Activated naive CD8-positive, alpha-beta T cell treated with anti-CD3 and anti-CD28 coated beads, Interleukin-2, amount 50 U/mL, for 16 hours (primary cell): ENCODE measurements at places on chromosomes 5 and 9.
A peak's percentile ranks its signal among the peaks of the same experiment; 100 is the strongest.

DNA sequence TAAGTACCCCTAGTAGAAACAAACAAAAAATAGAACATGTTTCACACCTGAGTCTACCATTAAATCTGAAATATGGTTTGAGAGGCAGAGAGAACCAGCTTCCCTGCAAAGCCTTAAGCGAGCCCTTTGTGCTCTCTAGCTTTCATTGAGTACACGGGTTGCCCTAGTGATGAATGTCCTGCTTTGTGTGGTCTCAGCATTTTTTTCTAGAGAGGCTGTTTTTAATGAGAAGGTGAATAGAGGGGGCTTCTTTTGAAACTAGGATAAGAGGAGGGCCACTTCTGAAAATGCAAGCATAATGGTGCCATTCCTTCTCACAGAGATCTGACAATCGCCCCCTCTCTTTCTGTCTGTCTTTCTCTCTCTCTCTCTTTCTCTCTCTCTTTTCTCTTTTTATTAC, 131.3 kb downstream of the MACIR start:
- DNase-seq, result no peak

DNA sequence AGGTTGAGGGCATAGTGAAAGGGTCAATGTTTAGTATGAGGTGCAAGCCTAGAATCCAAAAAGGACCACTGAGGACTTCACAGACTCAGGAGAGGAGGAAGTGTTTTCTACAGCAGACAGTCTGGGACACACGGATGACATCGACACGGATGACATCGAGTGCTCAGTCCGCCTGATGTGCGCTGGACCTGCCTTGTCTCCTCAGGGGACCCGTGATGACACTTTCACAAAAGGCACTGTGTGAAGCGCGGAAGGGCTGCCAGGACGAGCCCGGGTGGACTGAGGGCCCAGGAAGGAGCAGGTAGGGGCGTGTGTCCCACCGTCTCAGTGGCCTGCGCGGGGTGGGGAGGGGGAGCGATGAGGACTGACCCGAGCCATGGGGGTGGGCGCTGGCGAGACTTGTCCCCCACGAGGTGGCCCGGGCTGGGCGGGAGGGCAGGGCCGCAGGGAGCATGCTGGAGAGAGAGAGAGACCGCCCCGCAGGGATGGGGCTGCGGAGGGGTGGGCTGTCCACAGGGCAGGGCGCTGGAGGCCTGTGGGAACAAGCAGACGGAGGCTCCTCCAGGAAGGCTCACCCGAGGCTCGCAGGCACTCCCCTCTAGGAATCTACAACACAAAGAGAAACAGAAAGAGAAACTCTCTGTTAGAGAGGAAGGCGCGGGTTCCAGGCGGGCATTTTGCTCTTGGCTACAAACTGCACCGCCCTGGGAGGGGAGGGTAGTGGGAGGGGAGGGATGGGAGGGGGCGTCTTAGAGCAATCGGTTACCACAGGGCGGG, 54.9 kb downstream of the USP20 start:
- DNase-seq, result peak; percentile 69

DNA sequence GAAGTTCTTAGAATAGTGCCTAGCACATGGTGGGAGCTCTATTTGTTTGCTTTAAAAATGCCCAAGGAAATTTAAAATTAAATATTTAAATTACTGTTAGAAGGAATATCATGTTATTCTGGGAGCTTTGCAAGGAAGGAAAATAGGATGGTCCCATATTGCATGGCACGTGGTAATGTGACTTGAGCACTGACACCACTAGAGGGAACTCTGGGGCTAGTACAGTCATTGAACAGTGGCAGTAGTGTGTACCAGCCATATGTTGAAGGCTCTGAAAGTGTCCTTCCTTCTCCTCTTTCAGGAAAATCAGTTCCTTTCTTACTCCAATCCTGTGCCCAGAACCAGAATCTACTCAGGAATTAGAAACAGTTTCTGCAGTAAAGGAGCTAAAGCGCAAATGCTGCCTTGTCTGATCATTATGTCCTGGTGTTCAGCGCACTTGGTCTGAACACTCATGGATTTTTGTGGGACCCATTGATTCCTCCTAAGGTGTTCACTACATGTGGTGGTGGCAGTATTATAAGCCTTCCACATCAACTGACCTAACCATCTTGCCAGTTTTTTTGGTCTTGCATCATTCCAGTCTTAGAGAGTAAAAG, 54.1 kb downstream of the GDA start:
- DNase-seq, result no peak

DNA sequence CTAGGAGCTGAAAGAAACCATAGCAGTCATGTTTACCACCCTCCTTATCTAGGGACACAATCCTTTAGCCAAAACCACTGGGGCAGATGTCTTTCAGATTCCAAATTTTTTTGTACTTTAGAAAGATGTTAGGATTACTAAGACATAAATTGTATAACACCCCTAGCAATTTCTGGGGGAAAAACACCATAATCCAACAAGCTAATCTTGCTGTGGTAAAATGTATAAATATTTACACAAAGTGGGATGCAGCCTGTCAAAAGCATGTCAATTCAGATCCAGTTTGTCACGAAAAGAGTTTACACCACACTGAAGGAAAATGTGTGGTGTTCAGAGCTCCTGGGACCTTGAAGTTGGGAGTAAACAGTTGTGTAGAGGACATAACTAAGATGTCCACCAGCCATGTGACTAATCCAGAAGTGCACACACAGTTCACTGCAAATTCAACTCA, 274.3 kb downstream of the ADAMTSL1 start:
- DNase-seq, result no peak

DNA sequence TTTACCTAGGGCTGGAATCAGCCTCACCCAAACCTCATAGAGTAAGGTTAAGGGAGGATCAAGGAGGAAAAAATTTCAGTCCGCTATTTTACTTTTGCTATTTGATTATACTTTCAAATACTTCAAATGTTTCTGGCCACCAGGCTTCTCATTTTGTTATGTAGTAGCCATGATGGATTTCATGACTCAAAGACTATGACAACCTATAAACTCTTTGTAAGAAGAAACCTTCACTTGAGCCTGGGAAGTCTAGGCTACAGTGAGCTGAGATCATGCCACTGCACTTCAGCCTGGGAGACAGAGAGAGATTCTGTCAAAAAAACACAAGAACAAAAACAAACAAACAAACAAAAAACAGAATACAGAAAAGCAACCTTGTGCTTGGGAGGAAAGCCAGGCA, 293.6 kb upstream of the TNC start:
- no peak for DNase-seq

DNA sequence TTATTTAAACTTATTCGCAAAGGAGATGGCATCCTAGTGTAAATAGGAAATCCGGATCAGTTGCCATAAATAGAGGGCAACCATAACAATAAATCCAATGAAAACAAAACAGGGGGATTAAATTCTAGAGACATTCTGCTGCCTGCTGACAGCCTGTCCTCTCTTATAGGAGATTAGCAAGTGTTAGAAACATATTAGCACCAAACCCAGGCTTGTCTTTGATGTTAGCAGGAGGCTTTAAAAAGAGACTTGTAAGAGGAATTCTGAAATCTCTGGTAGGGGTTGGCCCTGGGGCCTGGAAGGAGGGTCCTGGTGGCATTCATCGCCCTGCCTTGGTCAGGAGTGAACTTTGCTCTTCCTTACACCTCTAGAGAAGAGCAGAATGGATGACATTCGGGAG, 21.6 kb downstream of the NDST1 start:
- DNase-seq, result no peak

DNA sequence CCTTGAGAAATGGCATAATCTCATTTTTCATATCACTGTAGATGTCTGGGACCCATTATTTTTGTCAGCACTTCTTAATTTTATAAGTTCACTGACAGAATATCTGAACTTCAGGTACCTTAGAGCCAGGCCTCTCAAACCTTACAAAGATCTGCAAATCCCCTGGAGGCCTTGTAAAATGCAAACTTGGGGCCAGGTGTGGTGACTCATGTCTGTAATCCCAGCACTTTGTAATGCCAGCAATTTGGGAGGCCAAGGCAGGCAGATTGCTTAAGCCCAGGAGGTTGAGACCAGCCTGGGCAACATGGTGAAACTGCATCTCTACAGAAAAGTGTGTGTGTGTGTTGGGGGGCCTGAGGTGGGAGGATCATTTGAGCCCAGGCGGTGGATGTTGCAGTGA, 30.8 kb downstream of the RASGRF2 start:
- DNase-seq, result no peak

- DNase-seq, result no peak
Measured at GRCh38 chr9:37870799-37871176, 33.1 kb downstream of the SLC25A51 start.

GRCh38 chr5:138686668-138687067, 66.6 kb upstream of the CTNNA1 start:
- no peak for DNase-seq

DNA sequence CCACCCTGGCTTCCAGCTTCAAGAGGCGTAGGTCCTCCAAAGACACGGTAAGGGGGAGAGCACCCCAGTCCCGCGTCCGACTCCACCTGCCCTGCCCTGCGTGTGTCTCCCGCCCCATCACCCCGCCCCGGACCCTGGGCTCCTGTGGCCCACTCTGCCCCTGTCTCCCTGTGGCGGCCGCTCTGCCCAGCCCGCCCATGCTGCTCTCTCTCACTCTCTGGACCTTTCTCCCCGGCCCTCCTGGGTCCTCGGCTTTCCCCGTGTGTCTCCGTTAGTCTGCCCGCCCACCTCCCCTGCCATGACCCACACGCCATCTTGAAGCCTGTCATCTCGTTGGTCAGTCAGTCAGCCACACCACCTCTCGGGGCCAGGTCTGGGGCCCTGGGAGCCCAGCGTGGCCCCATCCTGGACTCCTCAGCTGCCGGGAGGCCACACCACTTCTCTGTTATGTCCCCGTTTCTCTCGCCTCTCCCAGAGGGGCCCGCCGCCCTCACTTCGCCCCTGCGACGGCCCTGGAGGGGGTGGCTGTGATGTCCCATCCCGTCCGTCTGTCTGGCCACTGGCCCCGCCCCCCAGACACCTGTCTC, 4.5 kb downstream of the LRRC26 start:
- no peak for DNase-seq

DNA sequence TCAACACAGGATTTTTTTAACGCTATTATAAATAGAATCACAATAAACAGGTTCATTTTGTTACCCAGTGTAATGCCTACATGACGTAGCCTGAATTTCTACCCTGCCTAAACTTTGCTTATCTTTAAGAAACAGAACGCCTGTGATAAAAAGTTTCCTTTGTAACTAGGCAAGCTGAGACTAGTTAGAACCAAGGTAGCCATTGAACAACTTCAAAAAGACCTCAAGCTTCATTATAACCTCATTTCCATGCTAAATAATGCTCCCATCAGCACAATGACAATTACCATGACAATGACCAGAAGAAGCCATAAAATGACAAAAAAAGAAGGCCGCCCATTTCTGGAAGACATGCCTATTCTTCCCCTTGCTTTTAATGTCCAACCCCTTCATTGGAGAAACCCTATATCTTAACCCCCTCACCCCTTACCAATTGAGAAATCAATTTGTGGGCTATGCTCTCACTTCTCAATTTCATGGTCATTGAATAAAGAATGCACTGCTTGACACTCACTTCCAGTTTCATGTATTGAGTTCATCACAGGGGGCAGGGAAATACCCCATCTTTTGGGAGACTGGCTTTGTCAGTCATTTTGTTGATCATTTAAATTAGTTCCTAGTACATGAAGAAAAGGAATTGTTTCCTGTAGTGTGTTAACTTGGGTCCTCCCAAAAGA, 276.8 kb downstream of the MCTP1 start:
- no peak for DNase-seq

- DNase-seq, result no peak
Measured at GRCh38 chr5:159564031-159564430, 233.7 kb upstream of the IL12B start.

DNA sequence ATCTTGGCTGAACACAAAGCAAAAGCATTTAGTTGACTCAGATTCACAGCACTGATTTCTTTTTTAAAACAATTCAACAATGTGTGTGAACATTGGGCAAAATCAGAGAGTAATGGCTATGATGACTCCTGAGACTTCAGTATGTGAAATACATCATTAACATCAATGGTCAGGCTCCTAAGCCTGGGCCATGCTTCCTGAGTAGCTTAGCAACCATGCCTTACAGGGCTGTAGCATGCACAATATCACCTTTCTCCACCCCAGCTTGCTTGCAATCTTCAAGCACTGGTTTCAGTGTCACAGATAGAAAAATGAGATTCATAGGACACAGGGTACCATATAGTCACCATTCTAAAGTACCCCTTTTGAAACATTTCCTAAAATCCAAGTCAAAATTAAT, 41.3 kb downstream of the MACROH2A1 start:
- DNase-seq, result no peak
